Omental fat pad (tissue), 4 donors: ENCODE measurements at places on chromosomes 1 and 21.

DNA sequence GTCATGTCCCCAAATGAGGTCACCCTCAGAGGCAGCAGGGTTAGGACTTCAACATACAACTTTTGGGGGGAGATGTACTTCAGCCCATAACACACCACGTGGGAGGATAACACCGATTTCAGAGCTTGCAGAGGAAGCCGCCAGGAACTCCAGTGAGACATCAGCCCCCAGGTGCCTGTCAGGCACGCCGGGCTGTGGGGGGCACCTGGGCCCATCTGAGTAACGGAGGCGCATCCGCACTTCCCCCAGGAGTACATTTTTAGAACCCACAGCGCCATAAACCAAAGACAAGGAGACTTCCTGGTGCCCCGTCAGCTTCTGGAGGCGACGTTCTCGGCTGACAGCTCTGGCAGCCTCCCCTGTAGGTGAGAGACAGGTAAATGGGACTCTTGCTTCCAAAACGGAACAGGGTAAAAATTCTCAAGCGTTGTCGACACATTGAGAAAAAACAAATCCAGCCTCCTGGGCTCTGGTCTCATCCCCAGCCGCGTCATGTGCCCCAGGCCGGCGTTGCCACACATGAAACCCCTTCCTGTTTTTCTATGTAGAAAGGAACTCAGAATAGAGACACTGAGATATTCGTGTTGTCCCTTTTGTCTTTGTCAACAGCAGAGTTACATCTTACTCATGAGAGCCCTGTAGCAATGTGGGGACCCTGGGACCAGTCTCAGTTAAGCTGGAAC lies 93.3 kb downstream of the PDE9A start:
- DNase-seq: no peak

DNA sequence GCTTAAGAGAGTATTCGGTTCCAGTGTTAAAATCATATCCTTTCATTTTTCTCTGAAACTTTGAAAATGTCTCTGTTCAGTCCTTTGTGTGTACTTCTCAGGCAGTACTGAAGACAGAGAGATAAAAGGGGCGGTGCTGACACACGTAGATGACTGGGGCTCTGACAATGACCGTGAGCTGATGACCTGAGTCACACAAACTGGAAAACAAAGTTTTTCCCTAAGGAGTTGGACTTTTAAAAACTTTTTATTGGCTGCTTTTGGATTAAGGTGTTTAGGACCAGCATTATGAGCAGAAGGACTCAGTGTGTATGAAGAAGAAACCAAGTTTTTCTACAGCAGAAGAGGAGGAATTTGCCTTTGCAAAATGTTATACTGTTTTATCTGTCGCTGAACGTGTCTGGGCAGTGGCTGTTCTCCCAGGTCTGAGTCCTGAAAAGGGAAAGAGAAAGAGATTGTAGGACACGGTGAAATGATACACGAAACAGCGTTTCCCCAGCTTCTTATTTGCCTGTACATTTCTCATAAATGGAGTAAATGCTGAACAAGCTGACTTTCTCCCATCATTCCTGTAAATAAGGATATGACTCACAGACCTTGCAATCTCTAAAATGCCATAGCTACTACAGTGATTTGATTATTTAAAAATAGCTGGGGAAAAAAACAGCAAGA lies 51.5 kb downstream of the MAP3K7CL start:
- no peak for DNase-seq

DNA sequence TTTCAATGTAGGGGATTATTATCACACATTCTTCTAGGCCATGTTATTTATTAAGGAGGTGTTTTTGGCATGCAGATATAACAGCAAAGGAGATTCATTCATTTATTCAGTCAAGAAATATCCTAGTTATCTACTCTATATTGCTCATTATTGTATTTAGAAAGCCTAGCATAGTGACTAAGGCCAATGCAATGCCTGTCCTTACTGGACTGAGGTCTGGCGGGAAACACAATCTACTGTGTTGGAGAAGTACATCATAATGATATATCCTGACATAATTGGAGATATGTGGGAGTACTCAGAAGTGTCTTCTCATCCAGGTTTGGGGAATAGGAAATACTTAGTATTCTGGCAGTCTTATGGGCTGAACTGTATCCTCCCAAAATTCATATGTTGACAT lies 421.5 kb upstream of the USP24 start:
- no peak for DNase-seq

GRCh38 chr1:12539705-12540579 lies 78.1 kb downstream of the DHRS3 start:
- no peak for DNase-seq

DNA sequence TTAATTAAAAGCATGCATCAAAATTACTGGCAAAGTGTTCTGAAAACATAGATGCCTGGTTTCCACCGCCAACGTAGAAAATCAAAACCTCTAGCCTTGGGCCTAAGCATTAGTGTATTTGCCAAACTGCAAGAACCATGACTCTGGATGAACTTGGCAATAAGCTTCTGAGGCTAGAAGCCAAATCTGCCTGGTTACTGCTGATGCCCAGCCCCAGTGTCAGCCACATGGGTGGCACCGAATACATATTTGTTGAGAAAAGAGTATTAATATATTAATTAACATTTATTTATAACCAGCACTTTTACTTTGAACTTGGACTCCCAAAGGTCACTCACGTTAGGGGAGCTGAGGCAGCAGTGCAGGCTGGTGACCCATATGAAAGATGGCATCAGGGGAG lies 140.6 kb upstream of the HMGB4 start:
- DNase-seq: no peak

- DNase-seq: no peak
Observed at GRCh38 chr1:200226268-200226968, 183.4 kb downstream of the ZNF281 start.
